ENCODE measurements at places on chromosomes 7 and 10.

GRCh38 chr7:150962290-150962552, 15.9 kb downstream of the KCNH2 start:
- no peak for ATAC-seq

DNA sequence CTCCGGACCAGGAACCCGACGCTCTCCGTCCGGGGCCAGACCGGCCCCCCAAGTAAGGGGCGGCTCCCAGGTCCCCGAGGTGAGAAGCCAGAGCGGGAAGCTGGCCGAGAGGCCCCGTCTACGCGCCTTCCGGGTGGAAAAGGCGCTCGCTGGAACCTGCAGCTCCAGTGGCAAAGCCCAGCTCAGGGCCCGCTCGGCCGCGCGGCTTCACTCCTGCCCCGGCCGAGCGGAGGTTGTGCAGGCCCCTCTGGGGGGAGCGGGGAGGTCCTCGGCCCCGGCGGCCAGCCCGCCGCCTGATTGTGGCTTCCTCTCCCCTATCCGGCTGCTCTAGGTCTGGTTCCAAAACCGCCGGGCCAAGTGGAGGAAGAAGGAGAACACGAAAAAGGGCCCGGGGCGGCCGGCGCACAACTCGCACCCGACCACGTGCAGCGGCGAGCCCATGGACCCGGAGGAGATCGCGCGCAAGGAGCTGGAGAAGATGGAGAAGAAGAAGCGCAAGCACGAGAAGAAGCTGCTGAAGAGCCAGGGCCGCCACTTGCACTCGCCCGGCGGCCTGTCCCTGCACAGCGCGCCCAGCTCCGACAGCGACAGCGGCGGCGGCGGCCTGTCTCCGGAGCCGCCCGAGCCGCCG, 2.9 kb downstream of the UNCX start:
- ATAC-seq, result no peak

DNA sequence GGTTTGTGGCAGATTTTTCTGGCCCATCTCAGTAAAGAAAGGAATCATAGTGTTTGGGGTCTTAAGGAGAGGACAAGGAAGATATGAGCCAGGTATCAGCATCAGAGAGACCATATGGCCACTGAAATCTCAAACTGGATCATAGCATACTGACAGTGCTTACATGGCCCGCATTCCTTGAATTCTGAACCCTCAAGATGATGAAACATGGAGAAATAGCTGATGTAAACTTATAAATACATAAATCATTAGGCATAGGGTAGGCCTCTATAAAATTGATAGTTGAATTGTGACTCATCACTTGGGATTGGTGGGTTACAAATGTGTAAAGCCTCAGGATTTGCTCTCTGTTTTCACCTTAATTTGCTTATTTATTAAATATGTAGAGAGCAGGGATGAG, 688.5 kb downstream of the CNTNAP2 start:
- no peak for ATAC-seq

DNA sequence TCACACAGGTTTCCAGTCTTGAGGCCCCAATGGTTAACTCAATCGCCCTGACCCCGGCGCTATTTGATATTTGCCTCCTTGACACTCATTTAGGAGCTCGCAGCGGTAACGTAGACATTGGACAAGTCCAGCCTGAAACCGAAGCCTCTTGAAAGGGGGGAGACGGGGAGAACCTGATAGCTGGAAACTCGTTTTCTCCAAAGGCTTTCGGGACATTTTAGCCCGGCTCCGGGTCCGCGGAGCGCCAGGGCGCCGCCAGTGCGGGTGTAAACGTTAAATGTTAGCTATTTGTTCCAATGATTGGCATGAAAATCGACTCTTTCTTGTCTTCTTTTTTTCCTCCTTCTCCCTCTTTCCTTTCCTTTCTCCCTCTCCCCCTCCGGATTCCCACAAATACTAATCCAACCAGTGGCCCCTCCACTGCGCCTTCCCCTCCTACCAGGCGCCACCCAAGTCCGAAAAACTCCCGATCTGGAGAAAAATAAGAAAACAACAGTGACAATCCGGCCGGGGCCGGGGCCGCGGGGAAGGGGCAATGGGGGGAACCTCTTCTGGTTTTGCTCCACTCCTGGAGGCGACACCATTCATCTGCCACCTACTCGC, 17.2 kb upstream of the GATA3 start:
- ATAC-seq, result no peak

- ATAC-seq, result no peak
These were observed 220.9 kb downstream of the RNLS start for GRCh38 chr10:88361995-88362807.

DNA sequence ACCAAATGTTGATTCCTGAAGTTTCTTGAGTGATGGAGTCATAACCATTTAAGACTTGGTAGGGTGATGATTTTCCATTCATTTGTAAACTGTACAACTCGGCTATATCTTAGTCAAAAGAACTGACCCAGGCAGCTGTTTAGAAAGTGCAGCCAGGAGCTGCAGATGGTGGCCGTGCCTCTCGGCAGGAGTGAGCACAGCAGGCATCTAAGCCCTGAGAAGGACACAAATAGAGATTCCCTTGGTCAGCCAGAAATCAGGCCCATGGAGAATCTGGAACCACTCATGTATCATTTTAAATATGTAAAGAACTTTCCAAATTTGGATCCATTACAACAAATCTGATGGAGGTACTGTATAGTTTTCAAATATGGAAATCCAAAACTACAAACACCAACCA, 177.0 kb upstream of the AKR1E2 start:
- no peak for ATAC-seq

DNA sequence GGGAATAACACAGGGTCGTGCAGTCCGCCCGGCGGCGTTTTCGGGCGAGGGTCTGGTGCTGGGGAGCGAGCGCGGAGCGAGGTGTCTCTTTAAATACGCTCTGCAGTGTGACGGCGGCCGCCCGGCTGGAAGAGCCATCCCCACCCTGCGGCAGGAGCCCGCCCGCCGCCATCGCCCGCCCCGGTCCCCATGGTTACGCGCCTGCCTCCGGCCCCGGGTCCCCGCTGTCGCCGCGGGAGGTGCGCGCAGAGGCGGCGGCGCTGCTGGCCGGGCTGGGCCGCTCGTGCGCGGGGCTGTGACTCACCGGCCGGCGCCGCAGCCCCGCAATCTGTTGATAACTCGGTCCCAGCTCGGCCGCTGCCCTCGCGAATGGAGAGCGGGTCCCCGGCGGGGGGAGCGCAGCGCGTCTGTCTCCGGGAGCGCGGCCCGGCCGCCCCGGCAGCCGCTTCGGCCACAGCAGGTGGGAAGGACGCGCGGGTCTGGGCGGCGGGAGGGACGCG, at the start of gene ADGRA1:
Gene ADGRA1, plus strand, starts transcription at position 246 of the 500 bp plus-strand sequence. CDS start 986 bp downstream, outside the sequence.
- ATAC-seq, result no peak

DNA sequence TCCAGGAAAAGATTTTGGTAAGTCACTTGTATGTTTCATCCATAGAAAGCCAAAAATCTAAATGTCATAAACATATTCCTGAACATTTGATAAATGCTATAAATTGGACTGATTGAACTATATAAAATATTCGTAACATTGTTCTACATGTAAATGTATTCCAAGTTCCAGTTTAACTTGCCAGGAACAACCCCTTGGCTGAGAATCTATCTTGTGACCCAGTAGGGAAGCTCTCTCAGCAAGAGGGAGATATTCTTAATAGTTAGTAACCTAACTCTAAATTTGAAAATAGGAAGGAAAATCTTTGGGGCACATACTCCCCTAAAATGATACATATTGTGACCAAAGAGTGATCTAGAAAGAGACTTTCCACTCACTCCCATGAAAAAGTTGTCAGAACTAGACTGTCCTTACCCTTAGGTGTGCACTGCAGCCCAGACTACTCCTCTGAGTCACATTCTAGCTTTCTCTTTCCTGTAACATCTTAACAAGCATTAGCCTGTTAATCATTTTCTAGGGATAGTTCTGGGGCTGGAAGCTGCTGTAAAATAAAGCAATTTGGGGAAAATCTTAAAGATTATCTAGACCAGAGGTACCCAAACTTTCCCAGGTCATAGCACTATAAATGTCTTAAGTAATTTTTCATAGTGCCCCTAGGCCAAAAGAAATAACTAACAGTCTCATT, 73.7 kb upstream of the SKAP2 start:
- ATAC-seq, result no peak

GRCh38 chr7:151705636-151706276, 171.2 kb downstream of the PRKAG2 start:
- ATAC-seq, result no peak

- ATAC-seq, result no peak
These were observed 31.9 kb upstream of the PWWP2B start for GRCh38 chr10:132365102-132365501.

DNA sequence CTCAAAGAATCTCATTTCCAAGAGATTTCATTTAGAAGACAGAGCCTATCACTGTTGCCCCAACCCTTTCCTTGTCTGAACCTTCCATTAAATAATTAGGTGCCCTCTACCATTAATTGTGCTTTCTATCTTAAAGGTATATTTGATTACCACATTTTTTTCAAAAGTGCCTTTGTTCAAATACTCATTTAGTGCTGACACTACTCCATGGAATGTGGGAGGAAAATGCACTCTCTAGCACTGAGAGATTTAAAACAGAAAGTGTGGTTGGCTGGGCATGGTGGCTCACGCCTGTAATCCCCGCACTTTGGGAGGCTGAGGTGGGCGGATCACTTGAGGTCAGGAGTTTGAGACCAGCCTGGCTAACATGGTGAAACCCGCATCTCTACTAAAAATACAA, 119.8 kb downstream of the CACNA2D1 start:
- ATAC-seq, result no peak

DNA sequence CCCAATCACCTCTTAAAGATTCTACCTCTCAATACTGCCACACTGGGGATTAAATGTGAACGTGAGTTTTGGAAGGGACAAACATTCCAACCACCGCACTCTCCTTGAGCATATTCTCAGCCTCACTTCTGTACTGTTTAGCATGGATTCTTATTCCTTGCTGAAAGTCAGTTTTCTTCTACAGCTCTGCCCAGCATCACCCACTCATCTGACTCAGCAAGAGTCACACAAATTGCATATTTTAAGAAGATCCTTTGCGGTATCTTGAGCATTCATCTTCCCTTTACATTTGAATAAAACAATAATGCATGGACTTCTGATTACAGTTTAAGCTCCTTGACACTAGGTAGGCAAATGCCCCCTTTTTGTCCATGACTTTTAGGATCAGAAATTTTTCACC, 251.6 kb upstream of the MKLN1 start:
- peak; percentile 40 for ATAC-seq

GRCh38 chr7:149450821-149451220, 10.0 kb downstream of the ZNF777 start:
- ATAC-seq, result no peak
